ENCODE measurements at places on chromosomes 12 and 14. TPM values are rescaled to one million over a fixed set of nuclear protein-coding genes. Genes with fewer than 3 reads are reported as not detected.

The SLC10A1 gene
- total RNA-seq = not detected

The COPS7A gene
- total RNA-seq = 54.4 TPM

The PROX2 gene
- 0.13 TPM for total RNA-seq

The IFNG-AS1 gene
- 0.95 TPM for total RNA-seq

The GLT8D2 gene
- not detected for total RNA-seq

The KITLG gene
- total RNA-seq = 0.38 TPM

The ADAM21 gene
- total RNA-seq = not detected

The ESR2 gene
- 1.3 TPM for total RNA-seq

The BAZ2A gene
- 64.5 TPM for total RNA-seq

The SLC39A5 gene
- 0.79 TPM for total RNA-seq

The IFNG gene
- 807 TPM for total RNA-seq

The ASIC1 gene
- 2.8 TPM for total RNA-seq

The BRMS1L gene
- total RNA-seq = 7.6 TPM

The BDKRB1 gene
- not detected for total RNA-seq

The LRRC10 gene
- total RNA-seq = not detected

The CNTN1 gene
- total RNA-seq = not detected

All from activated T-cell treated with anti-CD3 and anti-CD28 coated beads, Interleukin-2, amount 50 U/mL, for 4 hours (primary cell).